ENCODE measurements at places on chromosomes 6 and 20.

DNA sequence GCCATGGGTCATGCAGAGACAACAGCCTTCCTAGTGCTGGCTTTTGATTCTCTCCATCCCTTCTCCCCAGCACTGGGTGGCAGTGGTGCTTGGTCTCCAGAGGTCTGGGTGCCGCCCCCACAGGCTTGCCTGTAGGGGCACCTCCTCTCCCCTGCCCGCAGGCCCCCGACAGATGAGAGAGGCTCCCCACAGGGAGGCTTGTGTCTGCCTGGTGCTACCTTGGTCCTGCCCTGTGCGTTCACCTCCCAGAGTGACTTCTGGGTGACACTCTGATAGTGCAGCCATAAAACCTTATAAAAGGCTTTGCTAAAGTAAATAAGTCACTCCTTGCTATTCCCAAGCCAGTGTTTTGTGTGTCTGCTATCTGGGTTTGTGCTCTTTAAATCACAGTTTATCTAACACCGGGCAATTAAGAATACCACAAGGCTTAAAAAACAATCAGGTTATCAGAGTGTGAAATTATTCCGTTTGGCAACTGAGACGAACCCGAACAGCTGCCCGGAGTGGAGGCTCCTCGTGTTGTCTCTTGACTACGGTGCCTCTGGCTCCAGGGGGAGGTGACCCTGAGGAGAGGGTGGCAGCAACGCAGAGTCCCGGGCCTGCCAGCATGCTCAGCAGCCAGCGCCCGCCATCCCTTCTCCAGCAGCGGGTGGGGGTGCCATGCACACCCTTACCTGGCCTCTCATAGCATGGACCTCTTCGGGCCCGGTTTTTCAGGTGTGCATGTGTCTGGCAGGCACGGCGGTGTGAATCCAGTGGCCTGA, 5.4 kb upstream of the C20orf204 start:
- DNase-seq: no peak

GRCh38 chr6:1613346-1613687, 3.6 kb downstream of the FOXC1 start:
- DNase-seq: no peak

DNA sequence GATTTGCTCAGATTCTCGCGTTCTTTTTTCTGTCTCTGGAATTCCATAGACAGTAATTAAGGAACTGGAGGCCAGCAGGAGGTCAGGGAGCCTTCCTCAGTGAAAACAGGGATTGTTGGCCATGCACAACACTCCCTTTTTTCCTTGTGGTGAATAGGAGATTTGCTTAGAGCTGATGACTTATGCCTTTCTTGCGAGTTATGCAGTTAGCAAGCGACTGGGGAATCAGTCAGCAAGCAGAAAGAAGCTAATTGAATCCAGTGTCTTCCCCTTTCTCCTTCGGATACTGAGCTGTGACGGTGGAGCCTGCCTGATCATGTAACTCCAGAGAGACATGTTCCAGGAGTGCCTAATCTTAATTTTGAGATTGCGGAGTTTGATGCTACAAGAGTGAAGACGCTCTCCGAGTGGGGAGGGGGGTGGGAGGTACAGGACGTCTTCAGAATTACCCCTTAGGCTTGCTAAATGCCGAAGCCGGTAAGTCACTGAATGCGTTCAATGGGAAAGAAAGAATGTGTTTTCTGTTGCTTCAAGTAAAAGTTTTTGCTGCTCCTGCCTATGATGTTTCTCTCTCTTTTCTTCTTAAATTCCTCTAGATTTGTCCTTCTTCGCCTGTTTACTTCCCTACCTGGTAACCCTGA, 165.9 kb downstream of the SASH1 start:
- no peak for DNase-seq

DNA sequence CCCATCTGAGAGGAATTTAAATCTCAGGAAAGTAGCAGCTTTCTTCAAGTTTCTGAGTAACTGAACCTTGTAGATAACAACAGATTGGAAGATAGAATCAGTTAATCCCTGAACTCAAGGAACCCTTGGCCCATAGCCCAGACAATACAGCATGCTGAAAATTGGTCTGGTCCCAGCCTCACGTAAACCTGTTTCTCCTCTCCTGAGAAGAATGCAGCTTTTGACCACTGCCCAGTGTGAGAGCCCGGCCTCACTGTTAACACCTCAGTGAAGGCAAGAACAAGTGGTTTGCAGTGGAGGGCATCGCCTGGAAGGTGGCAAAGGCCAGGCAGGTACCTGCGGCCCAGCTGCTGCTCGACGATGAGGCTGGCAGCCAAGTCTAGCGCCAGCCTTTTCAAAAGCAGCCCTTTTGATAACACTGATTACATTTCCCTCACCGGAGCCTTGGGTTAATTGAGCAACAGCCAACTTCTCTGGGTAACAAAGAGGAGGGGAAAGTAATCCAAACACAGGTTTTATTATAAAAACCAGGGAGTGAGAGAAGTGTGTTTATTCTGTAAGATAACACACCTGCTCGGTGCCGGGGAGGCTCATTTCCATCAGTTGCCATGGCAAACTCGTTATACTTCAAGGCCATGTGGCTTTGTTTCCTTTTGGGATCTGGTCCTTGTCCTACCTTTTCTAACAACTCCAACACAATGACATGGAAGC, 54.0 kb downstream of the TRAF3IP2 start:
- DNase-seq: no peak

DNA sequence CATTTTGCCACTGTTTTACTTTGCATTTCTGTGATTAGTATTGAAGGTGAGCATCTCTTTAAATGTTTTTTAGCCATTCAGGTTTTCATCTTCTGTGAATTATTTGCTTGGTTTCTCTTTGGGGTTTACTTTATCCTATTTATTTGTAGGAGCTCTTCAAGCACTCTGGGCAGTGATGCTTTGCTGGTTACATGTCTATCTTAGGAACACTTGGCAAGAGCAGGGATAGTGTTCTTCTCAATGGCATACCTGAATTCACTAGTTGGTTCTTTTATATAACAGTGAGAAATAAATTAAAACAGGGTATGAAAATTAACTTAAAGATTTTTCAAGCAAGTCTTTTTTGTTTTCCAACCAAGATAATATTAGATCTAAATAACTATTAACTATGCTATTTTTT, 119.7 kb upstream of the BACH2 start:
- no peak for DNase-seq

- DNase-seq: no peak
Measured at GRCh38 chr6:55925292-55925691, 49.9 kb upstream of the BMP5 start.

GRCh38 chr6:128655978-128656498, 135.6 kb upstream of the PTPRK start:
- no peak for DNase-seq

- no peak for DNase-seq
Measured at GRCh38 chr6:74041420-74041819, 345.4 kb downstream of the CD109 start.

DNA sequence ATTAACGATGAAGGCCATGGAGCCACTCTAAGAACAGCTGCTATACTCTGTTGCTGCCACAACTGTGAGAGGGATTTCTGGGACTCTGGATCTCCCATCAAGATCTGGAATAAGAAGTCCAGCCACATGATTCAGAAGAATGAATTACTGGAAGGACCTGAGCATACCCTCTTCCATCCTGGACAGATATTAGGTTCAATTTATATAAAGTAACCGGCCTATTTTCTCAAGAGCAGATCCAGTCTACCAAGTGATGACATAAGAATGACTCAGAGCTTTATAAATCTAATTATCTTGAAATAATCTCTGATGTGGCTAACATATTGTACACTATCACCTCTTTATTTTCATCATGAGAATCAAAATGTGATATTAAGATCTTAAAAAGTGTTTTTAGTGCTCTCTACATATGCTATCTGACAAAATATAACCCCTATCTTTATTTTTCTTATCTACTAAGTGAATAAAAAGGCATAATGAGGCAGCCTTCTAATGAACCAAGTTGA, 45.1 kb downstream of the COL9A1 start:
- DNase-seq: no peak

GRCh38 chr20:10832141-10832540, 158.3 kb upstream of the JAG1 start:
- DNase-seq: no peak

DNA sequence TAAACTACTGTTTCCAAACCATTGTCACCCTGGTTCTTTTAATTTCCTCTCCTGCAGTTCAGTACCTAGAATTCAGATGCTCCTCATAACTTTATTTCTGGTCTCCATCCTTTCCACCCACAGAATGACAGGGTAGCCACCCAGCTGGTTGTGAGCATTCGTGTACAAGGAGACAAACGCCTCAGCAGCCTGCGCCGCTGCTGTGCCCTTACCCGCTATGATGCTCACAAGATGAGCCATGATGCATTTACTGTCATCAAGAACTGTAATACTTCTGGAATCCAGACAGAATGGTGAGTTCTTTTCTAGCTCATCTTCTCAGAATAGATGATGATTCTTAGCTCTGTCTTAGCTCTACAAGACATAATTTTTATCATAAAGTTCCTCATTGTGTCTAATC, 18.6 kb downstream of the GTPBP2 start:
- DNase-seq: no peak

GRCh38 chr6:166438211-166438861, 55.6 kb upstream of the MPC1 start:
- no peak for DNase-seq

- DNase-seq: no peak
Measured at GRCh38 chr6:159788276-159788675, 1.1 kb downstream of the TCP1 start.

- no peak for DNase-seq
Measured at GRCh38 chr6:47256361-47256760, 53.3 kb downstream of the TNFRSF21 start.

- DNase-seq: no peak
Measured at GRCh38 chr20:47944682-47945081, 159.4 kb upstream of the SULF2 start.

DNA sequence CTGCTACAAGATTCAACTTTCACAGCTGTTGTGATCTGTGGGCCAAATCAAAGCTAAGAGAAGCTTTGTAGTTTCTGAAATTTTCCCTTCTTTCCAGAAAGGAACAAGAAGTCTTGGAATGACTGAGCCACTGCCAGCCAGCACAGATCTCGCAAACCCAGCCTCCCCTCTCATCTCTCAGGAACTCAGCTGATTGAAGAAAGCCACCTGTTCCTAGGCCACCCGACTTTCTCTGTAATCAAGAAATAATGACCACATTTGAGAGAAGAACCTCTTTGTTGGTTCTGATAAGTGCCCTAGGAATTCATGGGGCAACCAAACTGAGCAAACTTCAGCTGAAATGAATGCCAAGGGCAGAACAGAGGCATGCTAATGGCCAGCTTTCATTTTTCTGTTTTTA, 61.7 kb downstream of the HDGFL1 start:
- no peak for DNase-seq

DNA sequence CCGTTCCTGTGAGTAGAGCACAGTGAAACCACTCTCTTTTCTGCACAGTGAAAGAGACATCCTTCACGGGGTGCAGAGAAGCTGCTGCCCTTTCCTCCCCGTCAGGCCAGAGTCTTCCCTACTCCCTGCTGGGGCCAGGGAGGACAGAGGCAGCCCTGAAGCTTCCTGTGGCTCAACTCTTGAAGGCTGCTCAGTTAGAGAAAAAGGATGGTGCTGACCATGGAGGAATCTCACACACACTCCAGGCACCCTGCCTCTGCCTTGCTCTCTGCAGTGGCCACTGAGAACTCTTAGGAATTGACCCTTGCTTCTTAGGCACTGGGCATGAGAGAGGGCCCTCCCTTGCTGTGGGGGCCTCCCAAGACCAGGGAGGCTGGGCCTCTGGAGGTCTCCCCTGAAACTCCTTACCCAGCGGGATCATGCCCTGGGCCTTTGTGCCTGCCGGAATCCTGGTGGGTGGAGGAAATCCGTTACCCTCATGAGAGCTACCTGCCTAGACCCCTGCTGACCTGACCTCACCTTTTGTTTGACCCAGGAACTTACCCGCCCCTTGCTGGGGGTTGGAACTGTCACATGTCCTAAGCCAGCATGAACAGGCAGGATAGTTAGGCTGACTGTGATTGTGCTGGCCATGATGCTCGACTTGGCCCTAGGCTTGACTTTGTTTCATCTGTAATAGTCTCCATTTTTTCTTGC, 65.0 kb upstream of the CD93 start:
- no peak for DNase-seq

- no peak for DNase-seq
Measured at GRCh38 chr6:121413879-121414278, 21.6 kb upstream of the GJA1 start.

GRCh38 chr6:169866668-169867521, 115.5 kb downstream of the ERMARD start:
- DNase-seq: no peak

GRCh38 chr6:109053336-109053735, 41.3 kb downstream of the SESN1 start:
- DNase-seq: no peak

GRCh38 chr6:21588481-21589351, 4.8 kb upstream of the SOX4 start:
- peak; percentile 20 for DNase-seq

DNA sequence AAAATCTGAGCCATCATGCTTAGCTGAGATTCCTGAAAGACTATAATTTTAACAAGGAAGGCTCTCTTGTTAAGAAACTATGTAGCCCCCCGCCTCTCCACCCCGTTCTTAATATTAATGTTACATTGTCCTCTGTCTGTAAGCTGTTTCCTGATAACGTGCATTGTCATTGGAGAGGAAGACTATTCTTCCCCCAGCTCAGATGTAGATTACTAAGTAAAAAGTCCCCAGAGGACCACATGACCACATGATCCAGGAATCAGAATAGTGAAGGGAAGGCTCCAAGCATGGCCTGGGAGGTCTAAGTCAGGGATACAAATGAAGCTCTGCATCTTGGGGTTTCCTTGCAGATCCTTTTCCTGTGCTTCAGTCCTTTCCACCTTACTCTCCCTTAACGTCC, 106.4 kb downstream of the JARID2 start:
- no peak for DNase-seq

- no peak for DNase-seq
Measured at GRCh38 chr6:31545291-31545690, 1.1 kb downstream of the ATP6V1G2 start.

GRCh38 chr6:322259-322930, 30.1 kb downstream of the DUSP22 start:
- DNase-seq: no peak

- no peak for DNase-seq
Measured at GRCh38 chr6:128882991-128883611, at the start of gene LAMA2. Gene LAMA2, plus strand, starts transcription at chr6:128883138. Its CDS starts 108 bp downstream, at chr6:128883246.

GRCh38 chr20:64079273-64080012, at the start of gene RGS19:
Gene RGS19, minus strand, starts transcription at chr20:64079518. Its CDS starts 2,632 bp downstream, at chr20:64076886.
- DNase-seq: no peak

GRCh38 chr20:1929460-1929859, 34.3 kb downstream of the SIRPA start:
- DNase-seq: no peak

DNA sequence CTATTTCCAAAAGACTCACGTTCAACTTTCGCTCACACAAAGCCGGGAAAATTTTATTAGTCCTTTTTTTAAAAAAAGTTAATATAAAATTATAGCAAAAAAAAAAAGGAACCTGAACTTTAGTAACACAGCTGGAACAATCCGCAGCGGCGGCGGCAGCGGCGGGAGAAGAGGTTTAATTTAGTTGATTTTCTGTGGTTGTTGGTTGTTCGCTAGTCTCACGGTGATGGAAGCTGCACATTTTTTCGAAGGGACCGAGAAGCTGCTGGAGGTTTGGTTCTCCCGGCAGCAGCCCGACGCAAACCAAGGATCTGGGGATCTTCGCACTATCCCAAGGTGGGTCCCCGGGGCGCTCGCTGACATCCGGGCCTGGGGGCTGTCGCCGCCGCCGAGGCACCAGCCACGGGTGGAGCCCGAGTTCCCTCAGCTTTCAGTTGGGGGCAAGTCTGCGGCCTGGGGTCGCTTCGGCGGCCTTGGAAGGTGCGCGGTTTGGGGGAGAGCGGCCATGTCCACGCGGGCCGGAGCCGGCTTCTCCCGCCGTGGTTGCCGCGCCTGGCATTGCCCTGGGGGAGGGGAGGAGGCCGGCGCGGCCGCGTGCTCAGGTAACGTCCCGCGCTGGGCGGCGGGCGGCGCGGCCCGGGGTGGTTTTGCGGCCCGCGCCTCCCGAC, 429 bp downstream of the AMD1 start:
- DNase-seq: no peak
